ENCODE measurements at places on chromosomes 13 and 19.

- no peak for DNase-seq
Measured at GRCh38 chr19:18660051-18660910, 23.2 kb upstream of the CRTC1 start.

DNA sequence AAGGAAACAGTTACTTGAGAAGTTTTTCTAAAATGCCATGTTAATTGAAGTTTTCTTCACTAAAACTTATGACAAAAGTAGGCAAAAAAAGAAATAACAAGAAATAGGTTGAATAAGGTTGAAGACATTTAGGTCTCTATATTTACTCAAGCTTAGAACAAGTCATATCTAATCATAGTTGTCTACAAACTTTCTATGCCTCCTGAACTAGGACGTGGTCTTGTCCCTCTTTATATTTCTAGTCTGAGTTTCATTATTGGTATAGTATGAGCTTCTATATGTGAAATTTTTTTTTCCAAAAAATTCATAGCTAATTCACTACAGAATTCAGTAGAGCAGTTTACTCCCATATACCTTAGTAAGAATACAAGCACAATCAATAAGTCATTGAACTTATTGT, 836.4 kb downstream of the SLITRK6 start:
- no peak for DNase-seq

- no peak for DNase-seq
Measured at GRCh38 chr13:114146629-114147028, 14.2 kb upstream of the RASA3 start.

- DNase-seq, result no peak
Measured at GRCh38 chr13:105848494-105848893, 687.0 kb downstream of the EFNB2 start.

DNA sequence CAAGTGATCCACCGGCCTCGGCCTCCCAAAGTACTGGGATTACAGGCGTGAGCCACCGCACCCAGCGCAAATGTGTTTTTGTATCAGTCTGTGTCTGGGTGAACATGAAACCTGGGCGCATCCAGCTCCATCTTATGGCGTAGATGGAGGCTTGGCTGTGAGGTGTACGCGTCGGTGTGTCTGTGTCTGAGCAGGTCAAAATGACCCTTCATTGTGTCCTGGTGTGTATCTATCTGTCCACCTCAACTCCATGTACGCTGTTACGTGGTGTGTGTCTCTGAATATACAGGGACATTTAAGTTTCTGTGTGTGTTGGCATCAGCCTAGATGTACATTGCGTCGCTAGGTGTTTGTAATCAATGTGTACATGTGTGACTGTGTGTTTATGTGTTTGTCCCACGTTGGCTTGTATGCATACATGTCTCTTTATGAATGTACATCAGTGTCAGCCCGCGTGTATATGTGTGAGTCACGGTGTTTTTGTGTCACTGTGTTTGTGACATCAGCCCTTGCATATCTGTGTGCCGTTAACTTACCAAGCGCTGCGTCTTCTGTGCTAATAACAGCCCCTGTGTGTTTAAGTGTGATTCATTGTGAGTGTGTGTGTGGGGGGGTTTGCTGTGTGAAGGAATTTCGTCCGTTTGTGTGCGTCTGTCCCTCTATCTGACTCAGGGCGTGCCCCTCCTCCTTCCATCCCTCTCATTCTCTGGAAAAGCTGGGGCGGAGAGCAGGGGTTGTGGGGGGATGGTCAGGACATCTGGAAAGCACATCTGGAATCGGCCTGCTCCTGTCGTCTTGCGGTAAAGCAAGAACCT, 6.4 kb downstream of the AXL start:
- DNase-seq, result no peak

DNA sequence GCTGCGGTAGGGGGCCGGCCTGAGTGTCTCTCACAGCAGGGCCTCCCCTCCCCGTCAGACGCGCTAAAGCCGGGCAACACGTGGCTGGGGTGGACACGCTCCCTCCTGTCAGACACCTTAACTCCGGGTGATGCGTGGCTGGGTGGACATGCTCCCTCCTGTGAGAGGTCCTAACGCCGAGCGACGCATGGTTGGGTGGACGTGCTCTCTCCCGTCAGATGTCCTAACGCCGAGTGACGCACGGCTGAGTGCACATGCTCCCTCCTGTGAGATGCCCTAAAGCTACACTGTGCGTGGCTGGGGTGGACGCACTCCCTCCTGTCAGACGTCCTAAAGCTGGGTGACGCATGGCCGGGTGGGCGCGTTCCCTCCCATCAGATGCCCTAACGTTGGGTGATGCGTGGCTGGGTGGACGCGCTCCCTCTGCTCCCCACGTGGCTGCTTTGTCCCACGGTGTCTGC, 126.1 kb upstream of the MCF2L start:
- DNase-seq, result no peak

DNA sequence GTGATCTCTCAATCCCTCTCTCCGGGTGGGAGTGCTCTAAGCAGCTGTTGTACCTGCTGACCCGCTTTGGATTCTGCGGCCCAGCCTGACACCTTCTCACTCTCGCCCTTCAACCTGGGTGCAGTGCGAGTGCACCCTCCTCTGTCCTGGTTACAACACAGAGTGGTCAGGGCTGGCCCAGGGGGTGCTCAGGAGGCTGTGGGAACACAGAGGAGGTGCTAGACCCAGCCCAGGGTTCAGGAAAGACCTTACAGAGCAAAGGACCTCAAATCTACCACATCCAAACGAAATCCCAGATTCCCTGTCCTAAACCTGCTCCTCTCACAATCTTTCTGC, 23.7 kb downstream of the ZNF175 start:
- DNase-seq, result no peak

- DNase-seq, result no peak
Measured at GRCh38 chr13:74784959-74785358, 650.8 kb upstream of the KLF12 start.

GRCh38 chr19:2191456-2192310, 27.9 kb downstream of the DOT1L start:
- no peak for DNase-seq

- DNase-seq, result peak; percentile 13
Measured at GRCh38 chr13:21218351-21219035, 42.0 kb downstream of the MRPL57 start.

DNA sequence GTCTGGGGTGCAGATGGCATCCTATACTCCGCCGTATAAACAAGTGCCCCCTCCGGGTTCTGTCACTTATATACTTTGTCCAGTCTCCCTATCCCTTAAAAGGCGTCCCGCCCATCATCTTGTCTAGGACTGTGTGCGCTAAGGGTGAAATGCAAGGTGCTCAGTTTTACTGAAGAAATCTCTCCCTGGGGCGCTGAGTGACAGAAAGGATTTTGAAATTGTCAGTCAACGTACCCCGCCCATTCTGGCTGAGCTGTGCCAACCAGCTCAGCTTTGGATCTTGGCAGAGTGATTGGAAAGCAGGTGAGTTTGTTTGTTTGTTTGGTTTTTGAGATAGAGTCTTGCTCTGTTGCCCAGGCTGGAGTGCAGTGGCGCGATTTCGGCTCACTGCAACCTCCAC, 4.1 kb upstream of the TMEM161A start:
- no peak for DNase-seq

DNA sequence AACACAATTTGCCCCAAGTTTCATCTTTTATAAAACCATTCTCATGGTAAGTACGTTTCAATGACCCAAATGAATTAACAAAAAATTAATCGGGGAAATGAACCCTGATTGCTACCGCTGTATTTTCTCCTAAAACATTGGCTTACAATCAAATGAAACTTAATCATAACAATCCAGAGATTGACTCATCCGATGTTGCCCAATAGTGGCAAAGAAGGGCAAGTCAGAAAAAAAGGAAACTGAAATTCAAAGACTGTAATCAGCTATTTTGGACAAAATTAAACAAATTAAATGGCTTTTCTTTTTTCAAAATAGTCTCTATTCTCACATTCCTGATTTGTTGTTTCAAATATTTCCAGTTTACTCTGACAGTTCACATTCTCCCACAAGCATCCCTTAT, 3.9 kb upstream of the ACOD1 start:
- no peak for DNase-seq

All from CD4-positive, alpha-beta T cell treated with Interleukin-17A for 1 hour (primary cell).